Activated naive CD4-positive, alpha-beta T cell treated with anti-CD3 and anti-CD28 coated beads for 36 hours (primary cell): ENCODE measurements at places on chromosomes 3 and 15. TPM values are rescaled to one million over a fixed set of nuclear protein-coding genes. Genes with fewer than 3 reads are reported as not detected.

GRCh38 chr15:38454696-38455090 lies 766 bp downstream of the FAM98B start:
- H3K36me3 ChIP-seq, result peaks cover 8% of the 10 kb centered on the region
- peak overlapping the region; percentile 88 for H3K27ac ChIP-seq
- H3K27me3 ChIP-seq, result no peaks in the 10 kb centered on the region
- peaks cover 31% of the 10 kb centered on the region for H3K4me1 ChIP-seq
- H3K4me3 ChIP-seq, result peak overlapping the region; percentile 94

DNA sequence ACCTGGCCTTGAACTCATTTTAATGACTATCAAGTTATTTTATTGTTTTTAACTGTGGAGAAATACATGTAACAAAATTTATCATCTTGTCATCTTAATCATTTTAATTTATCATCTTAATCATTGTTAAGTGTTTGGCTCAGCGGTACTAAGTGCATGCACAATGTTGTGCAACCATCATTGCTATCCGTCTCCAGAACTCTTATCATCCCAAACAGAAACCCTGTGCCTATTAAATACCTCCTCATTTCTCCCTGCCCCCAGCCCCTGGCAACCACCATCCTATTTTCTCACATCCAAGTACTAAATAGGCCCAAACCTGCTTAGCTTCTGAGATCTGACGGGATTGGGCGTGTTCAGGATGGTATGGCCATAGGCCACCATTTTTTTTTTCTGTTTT lies 51.5 kb upstream of the UBP1 start:
- no peak overlapping the region for H3K27ac ChIP-seq
- no peak overlapping the region for H3K4me3 ChIP-seq
- no peaks in the 10 kb centered on the region for H3K36me3 ChIP-seq
- H3K27me3 ChIP-seq, result no peaks in the 10 kb centered on the region
- no peaks in the 10 kb centered on the region for H3K4me1 ChIP-seq

DNA sequence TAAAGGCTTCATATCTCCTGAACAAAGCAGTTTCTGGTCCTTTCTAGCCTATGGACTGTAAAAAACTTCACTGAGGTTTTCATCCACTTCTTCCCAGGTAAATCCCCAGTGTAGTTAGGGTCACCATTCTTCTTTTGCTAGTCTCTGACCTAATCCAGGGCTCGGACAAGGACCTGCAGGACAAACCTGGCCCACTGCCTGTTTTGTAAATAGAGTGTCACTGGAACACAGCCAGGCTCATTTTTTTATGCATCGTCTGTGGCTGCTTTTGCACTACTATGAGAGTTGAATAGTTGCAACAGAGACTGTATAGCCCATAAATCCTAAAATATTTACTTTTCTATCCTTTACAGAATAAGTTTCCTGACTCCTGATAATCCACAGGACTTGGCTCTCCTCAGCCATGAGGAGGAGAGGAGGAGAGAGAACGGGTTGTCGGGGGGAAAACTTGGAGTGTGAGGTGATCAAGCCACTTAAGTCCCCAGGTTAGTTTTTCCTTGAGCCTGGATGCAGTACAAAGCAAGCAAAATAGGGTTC lies 29.0 kb downstream of the CCR3 start:
- no peaks in the 10 kb centered on the region for H3K36me3 ChIP-seq
- H3K4me1 ChIP-seq, result peaks cover 5% of the 10 kb centered on the region
- no peak overlapping the region for H3K27ac ChIP-seq
- H3K4me3 ChIP-seq, result no peak overlapping the region

GRCh38 chr3:136802481-136802996 lies 16.4 kb upstream of the SLC35G2 start:
- no peak overlapping the region for H3K4me3 ChIP-seq
- no peak for DNase-seq
- H3K4me1 ChIP-seq, result no peaks in the 10 kb centered on the region
- no peak overlapping the region for H3K27ac ChIP-seq
- no peaks in the 10 kb centered on the region for H3K27me3 ChIP-seq
- no peaks in the 10 kb centered on the region for H3K36me3 ChIP-seq

- no peak overlapping the region for H3K4me3 ChIP-seq
- H3K27ac ChIP-seq, result no peak overlapping the region
- DNase-seq, result no peak
- H3K36me3 ChIP-seq, result peaks cover 3% of the 10 kb centered on the region
- peaks cover 12% of the 10 kb centered on the region for H3K4me1 ChIP-seq
- no peaks in the 10 kb centered on the region for H3K27me3 ChIP-seq
Observed at GRCh38 chr15:92164327-92165000, 229.2 kb upstream of the ST8SIA2 start.

- H3K4me1 ChIP-seq, result no peaks in the 10 kb centered on the region
- DNase-seq, result no peak
- peaks cover 33% of the 10 kb centered on the region for H3K27me3 ChIP-seq
- no peak overlapping the region for H3K27ac ChIP-seq
- H3K36me3 ChIP-seq, result no peaks in the 10 kb centered on the region
Observed at GRCh38 chr3:146166826-146167225, 5.8 kb upstream of the PLOD2 start.

DNA sequence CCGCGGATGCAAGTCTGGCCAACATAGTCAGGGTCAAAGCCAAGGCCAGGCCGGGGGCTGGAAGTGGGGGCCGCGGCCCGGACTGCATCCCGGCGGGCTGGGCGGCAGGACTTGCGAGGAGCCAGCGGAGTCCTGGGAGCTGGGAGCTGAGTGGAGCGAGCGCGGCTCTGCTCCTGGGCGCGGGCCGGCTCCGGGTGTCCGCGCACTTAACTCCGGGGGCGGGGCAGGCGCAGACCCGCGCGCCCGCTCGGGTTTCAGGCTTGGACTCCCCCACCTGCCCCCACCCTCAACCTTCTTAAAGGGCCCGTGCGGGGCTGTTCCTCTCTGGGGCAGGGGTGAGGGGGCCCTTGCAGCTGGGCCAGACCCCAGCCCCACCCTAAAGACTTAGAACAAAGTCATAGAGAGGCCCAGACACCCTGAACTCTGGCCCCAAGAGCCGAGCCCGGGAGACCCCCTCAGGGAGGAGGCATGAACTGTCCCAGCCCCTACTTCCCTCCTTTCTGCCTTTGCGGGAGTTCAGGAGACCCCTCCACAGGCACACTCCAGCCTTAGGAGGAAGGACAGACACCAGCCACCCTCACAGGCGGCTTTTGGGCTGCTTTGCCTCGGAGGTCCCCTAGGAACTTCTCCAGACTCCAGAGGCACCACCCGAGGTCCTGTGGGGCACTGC lies at the start of gene CSPG4:
Gene CSPG4, minus strand, starts transcription at position 181 of the 670 bp plus-strand sequence. Its CDS starts 93 bp downstream, at position 88.
- H3K27ac ChIP-seq, result no peak within 1 kb of the TSS
- no peak within 1 kb of the TSS for H3K4me3 ChIP-seq
- no peaks in the 10 kb centered on the region for H3K36me3 ChIP-seq
- peaks cover 11% of the 10 kb centered on the region for H3K27me3 ChIP-seq
- no peaks in the 10 kb centered on the region for H3K4me1 ChIP-seq

WNT5A gene
- not detected for total RNA-seq

IGSF10 gene
- total RNA-seq, result not detected
